ENCODE measurements at places on chromosomes 4 and X. TPM values are rescaled to one million over a fixed set of nuclear protein-coding genes. Genes with fewer than 3 reads are reported as not detected.

DNA sequence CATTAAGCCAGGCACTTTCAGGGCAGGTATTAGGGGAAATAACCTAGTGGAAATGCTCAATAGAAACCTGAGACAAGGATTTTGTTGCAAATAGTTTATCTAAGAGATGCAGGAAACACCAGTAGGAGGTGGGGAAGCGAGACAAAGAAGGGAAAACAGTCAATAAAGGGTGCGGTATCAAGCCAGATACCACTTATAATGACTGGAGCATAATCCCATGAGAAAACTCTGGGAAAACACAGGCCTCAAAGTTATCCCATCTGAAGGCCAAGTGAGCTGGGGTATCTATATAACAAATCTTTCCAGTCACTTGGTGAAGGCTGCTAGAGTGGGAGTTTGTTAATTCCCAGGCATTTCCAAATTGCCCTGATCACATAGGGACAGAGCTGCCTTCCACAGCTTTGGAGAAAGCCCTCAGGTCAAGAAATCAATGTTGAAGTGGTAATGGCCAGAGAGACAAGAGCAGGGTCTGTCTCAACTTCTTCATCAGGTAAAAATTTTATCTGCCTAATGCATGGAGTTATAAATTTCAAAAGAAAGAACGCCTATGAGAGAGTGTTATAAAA is 9.8 kb upstream of the HMGB2 start:
- DNase-seq: no peak

GRCh38 chrX:140525448-140525847 is 20.6 kb upstream of the SOX3 start:
- no peak for DNase-seq

- DNase-seq: no peak
Measured at GRCh38 chr4:173821876-173822275, 291.8 kb upstream of the HAND2 start.

GRCh38 chr4:16334601-16335000 is 108.3 kb upstream of the TAPT1 start:
- no peak for DNase-seq

DNA sequence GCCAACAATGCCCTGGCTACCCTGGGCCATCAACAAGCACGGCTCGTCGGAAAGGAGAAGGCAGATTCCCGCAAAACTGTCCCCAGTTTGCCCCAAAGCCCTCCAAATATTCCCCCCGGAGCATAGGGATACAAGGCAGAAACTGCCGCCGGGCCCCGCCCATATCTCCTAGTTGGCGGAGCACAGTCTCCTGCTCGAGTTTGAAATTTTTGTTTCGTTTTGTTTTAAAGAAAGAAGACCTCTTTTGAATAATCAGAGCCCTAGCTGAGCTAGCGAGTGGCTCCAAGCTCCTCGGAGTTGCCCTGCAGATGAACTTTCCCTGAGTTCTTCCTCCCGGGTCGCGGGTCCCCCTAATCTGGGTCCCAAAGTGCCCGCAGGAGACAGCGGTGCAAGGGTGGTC is 138.1 kb upstream of the ZIC3 start:
- peak; percentile 7 for DNase-seq

DNA sequence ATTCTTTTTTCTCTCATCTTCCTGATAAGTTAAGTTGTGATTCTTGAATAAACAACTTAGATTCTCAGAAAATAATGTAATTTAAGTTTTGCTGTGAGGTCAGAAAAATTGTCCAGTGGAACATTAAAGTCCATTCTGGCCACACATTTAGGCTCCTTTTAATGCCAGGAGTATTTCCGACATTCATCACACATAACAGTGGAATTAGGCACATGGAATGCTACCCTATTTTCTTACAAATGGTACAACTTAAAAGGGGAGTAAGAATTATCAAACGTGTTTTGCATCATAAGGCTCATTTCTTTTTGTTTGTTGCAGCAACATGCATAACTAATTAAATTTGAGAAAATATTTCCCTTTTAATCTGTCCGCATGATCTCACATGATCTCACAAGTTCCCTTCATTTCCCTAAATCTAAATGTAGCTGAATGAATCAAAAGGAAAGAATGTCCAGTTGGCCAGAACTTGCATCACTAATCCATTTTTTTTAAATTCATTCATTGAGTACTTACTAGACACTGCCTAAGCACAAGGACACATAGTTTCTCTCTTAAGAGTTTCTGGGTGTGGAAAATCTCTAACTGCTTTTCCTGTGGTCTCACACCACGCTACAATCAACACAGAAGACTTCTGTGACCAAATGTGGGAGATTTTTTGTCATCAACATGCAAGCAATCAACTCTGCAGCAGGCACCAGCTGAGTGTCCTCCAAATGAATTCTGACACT is 22.0 kb downstream of the SPARCL1 start:
- no peak for DNase-seq

DNA sequence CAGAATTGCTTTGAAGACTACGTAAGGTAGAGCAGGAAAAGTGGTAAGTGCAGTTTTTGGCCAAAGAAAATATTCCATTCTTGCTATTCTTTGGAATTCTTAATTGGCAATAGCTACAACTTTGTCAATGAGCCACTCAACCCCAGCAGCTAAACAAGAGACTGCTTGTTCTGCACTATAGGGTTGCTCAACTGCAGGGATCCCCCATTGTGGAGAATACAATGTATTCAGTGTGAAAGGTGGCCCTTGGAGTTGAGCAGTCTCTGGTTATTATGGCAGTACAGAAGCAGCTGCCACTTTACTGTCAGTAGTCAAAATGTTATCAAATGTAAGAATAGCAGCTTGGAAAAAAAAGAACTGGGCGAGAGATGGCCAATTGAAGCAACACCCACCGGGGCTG is 808.7 kb downstream of the CENPC start:
- DNase-seq: peak; percentile 3

DNA sequence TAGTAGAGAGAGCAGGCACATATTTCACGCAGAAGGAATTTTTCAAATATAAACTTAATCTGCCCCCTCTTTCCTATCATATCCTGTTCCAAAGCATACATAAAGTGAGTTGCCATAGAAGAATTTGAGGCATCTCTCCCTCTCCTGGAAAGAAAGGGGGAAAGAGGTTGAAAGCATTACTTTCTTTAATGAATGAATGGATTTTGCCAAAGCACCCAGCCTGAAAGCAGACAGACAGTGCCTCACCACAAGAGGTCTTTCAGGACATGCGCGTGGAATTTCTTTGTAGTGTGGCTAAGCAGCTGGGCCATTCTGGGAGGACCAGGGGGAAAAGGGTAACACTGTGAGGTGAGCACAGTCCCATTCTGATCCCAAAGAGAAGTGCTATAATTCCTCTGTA is 651.4 kb downstream of the IQCM start:
- peak; percentile 4 for DNase-seq

- no peak for DNase-seq
Measured at GRCh38 chrX:69178592-69178991, 13.3 kb upstream of the PJA1 start.

DNA sequence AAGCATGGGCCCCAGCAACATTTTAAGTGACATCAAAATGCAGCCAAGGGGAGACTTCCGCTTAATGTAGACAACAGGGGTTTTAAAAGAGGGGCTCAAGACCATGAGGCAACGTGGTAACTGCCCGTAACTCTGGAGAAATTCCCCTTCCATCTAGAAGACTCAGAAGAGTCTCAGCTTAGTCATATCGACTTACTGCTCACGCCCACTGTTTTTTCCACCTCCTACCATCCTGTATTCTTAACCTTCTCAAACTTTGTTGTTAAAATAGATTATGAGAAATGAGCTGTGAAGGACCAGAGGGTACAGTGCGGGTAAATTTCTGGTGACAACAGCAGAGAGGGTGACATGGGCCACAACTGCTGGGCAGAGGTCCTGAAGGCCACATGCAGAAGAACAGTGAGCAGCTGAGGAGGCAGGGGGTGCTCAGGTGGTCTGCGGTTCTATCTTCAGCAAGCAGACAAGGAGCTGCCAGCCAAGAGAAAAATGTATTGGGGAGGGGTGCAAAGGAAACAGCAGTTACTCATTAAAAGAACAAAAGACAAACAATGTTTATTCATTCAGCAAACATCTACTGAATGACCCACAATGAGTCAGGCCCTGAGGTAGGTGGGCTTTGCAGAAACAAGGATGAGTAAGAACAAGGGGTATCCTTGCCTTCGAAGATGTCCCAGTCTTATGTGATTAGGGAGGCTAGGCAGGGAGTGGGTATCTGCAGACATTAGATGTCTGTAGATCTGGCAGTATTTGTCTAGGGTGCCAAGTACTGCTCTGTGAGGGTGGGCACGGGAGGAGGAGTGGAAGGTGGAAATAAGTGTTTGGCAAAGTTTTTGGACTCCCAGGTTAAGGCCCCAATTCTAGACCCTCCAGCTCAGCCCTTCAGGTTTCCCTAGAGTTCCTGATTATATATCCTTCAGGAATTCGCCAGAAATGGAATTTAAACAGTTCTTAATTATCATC is 175.3 kb downstream of the TSPAN5 start:
- no peak for DNase-seq

GRCh38 chr4:37754410-37755185 is 68.4 kb upstream of the RELL1 start:
- DNase-seq: no peak

- DNase-seq: no peak
Measured at GRCh38 chr4:141340458-141340857, 119.8 kb downstream of the ZNF330 start.

The CFAP299 gene
- polyA plus RNA-seq: 0.34 TPM

The F11 gene
- not detected for polyA plus RNA-seq

The ZFP92 gene
- polyA plus RNA-seq: not detected
